NCI-H1105 (cell line): ENCODE measurements at places on chromosomes 13 and 19.

- no peak for DNase-seq
Observed at GRCh38 chr19:47526798-47527197, 11.9 kb upstream of the NAPA start.

DNA sequence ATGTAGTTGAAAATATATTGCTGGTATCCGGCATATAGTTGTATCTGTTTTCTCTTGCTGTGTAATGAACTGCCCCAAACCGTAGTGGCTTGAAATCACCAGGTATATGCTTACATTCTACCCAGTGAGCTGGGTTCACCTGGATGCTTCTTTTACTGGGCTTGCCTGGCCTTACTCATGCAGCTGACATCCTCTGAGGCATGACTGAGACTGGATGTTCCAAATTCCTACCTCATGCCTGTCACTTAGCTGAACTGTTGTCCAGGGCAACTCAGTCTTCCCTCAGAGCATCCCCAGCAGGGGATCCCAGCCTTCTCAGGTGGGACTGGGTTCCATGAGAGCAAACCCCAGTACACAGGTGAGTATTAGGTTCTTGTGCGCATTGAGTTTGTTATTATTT is 66.8 kb downstream of the IFT88 start:
- no peak for DNase-seq

- DNase-seq: no peak
Observed at GRCh38 chr13:75771818-75772217, 135.7 kb downstream of the LMO7 start.

DNA sequence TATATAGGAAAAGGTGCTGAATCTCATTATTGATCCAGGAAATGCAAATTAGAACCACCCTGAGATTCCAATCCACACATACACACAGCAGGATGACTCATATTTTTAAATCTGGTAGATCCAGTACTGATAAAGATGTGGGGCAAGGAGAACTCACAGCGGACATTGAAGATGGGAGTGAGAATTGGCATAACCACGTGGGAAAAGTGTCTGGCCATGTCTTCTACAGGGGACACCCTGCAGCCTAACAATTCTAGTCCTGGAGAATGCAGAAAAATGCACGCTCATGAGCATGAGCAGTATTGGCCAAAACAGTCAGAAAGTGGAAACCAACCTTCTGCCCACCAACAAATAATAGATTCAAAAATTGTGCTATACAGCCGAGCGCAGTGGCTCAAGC is 13.5 kb upstream of the BCL3 start:
- DNase-seq: no peak

DNA sequence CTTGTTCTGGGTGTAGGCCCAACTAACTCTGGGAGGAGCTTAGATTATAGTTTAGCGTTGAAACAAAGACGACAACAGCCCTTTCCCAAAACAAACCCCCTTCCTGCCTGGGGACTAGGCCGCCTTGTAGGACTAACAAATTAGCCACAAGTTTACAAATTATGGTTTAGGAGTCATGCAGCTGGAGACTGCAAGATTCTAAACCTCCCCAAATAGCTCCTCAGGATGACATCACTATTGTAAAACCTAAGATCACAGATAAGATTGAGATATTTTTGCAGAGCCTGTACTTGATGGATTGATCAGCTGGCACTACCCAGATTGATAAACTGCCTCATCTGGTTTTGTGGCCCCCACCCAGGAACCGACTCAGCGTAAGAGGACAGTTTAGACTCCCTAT is 2.3 kb upstream of the SLC25A15 start:
- DNase-seq: no peak

- no peak for DNase-seq
Observed at GRCh38 chr13:77345150-77345780, 18.4 kb upstream of the MYCBP2 start.

- no peak for DNase-seq
Observed at GRCh38 chr19:5086230-5086629, 117.3 kb downstream of the KDM4B start.

GRCh38 chr13:63086286-63086685 is 1670.6 kb upstream of the PCDH20 start:
- DNase-seq: no peak

DNA sequence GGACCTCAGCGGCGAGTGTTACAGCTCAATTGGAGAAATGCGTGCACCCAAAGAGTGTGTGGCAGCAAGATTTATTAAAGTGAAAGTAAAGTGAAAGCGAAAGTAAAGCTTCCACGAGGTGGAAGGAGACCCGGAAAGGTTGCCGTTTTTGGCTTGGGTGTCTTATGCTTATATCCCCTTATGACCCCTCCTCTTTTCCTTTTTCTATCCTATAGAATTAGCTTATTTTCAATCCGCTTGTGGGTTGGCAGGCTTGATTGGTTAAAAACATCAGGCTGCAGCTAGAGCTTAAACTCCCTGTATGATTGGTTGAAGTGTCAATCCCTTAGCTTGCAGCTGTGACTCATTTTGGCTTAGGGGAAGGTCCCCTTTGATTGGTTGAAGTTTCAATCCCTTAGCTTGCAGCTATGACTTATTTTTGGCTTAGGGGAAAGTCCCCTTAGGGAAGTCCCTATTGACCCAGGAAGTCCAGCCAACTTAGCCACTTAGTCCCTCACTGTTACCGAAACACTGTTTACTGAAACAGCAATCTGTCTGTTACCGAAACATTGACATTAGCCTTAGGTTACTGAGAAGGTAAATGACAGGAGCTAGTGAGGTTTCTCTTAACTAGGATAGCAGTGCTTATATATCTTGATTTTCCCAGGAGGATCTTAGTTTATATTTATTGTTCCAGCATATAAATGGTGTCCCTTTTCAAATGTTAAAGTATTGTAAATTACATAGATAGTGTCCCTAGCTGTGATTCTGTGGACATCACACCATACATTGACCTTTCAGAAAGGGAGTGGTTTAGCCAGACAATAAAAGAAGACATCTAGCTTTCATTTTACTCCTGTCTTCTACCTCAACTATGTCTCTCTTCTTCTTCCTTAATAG is 575.8 kb downstream of the DACH1 start:
- DNase-seq: no peak

- DNase-seq: peak; percentile 32
Observed at GRCh38 chr19:47227352-47228167, 3.4 kb downstream of the BBC3 start.

- no peak for DNase-seq
Observed at GRCh38 chr19:23394511-23394910, 760 bp downstream of the ZNF91 start.

- DNase-seq: no peak
Observed at GRCh38 chr19:15220833-15221232, 11.4 kb downstream of the EPHX3 start.

- DNase-seq: no peak
Observed at GRCh38 chr13:76380446-76381065, 505.6 kb downstream of the KCTD12 start.

DNA sequence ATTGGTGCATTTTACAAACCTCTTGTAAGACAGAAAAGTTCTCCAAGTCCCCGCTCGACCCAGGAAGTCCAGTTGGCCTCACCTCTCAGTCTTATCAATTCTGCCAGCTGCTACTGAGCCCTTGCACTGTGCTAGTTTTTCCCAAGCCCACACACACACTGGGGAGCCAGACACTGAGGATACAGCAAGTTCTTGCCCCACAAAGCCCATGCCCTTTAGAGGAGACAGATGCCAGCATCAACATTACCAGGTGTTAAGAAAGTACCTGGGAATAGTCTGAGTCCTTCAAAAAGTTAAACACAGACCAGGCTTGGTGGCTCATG is 175.0 kb downstream of the PTPRS start:
- no peak for DNase-seq

DNA sequence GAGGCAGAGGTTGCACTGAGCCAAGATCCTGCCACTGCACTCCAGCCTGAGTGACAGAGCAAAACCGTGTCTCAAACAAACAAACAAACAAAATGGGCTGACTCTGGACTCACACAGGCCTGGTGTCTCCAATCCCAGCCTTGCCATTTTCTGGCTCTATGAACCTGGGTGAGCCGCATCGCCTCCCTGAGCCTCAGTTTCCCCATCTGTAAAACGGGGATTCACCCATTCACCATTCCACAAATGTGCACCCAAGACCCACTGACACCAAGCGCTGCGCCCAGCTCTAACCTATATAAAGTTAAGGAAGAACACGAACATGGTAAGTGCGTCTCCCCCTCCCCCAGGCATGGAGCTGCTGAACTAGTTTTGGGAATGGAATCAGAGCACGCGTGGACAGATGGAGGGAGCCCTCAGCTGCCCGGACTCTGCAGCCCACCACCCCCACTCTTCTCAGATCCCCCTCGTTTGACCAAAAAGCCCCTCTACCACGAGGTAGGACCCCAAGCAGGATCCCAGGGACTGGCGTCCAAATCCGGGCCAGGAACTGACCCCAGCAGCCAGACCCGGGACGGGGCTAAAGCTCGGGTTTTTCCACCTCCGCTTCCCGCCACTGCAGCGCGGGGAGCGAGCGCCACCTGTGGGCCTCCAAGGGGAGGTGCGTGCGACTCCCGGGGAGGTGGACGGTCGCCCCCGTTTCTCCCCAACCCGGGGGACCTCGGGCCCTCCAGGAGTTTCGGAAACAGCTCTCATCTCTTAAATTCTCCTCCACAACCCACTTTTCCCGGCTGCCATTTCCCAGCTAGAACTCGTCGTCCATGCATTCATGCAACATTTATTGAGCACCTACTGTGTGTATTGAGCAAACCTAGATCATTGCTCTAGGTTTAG is 33.0 kb upstream of the ADGRE5 start:
- peak; percentile 22 for DNase-seq

DNA sequence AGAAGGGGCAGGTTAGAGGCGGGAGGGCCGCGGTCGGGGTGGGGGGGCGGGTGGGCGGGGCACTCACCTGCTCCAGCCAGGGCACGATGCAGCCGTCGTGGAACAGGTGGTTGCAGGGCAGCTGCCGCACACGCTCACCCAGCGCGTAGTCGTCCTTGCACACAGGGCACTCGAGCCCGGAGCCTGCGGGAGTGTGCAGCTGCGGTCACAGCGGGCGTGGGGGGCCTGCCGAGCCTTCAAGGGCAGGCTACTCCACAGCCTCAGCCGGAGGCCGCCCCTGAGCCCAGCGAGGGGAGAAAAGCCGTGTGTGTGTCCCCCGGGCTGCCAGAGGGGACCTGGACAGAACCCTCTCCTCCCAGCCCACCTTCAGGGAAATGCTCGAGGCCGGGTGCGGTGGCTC is 8.6 kb downstream of the FGF22 start:
- no peak for DNase-seq

GRCh38 chr19:13460045-13460444 is 46.2 kb downstream of the CACNA1A start:
- no peak for DNase-seq

GRCh38 chr13:33251131-33251661 is 34.4 kb downstream of the STARD13 start:
- no peak for DNase-seq

- DNase-seq: no peak
Observed at GRCh38 chr13:35549481-35549880, 73.0 kb upstream of the MAB21L1 start.

- no peak for DNase-seq
Observed at GRCh38 chr13:32938907-32939306, 77.3 kb upstream of the KL start.

DNA sequence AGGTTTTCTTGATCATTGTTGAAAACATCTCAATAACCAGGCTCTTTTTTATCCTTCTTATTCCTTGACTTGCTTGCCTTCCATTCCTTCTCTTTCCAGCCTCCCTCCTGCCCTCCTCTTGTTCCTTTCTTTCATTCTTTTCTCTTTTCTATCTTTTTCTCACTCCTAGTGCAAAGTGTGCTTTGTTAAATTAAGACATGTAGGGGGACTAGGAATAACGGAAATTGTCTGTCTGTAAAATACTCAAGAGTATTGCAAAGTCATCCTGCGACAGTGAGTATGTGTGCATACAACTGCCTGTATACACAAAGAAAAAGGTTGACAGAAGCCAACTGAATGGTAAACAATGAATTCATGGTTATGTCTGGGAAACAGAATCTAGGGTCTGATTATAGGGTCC is 70.1 kb downstream of the LRRC63 start:
- DNase-seq: no peak

DNA sequence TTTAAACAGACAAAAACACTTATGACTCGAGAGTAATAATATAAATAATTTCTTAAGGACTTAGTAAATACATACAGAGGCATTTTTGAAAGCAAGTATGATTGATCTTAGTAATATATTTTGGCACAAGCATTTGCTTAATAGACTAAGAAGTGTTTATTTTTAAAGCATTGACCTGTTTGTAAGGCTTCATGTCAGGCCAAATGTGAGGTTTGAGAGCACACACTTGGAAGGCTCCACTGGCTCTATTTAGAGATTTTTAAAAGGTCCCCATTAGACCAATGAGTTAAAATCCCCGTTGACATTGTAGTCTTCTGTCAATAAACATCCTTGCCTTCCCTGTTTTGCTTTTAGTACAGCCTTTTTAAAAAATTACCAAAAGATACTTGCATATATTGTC is 50.4 kb downstream of the ATP8A2 start:
- no peak for DNase-seq

GRCh38 chr19:43476606-43477005 is 11.2 kb upstream of the LYPD3 start:
- no peak for DNase-seq

GRCh38 chr13:99439048-99439447 is 62.2 kb upstream of the TM9SF2 start:
- DNase-seq: no peak

DNA sequence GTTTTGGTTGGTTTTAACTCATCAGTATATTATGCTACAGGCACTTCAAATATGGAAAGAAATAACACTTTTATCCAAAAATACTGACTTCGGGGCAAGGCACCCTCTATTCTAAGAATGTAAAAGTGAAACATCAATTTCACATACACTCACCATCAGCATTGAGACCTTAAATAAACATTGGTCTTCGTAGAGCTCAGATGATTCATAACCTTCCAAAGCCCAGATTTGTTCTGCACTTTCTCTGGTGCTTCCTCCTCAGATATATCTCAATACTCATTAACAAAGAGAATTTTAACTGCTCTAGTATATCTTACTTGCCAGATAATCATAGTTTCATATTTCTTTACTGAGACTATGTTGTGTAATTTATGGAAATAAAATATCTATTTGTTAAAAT is 794.3 kb downstream of the LIG4 start:
- no peak for DNase-seq

GRCh38 chr19:32219881-32220472 is 125.4 kb upstream of the ZNF507 start:
- DNase-seq: no peak

GRCh38 chr19:13929340-13929739 is 8.9 kb downstream of the PODNL1 start:
- no peak for DNase-seq

DNA sequence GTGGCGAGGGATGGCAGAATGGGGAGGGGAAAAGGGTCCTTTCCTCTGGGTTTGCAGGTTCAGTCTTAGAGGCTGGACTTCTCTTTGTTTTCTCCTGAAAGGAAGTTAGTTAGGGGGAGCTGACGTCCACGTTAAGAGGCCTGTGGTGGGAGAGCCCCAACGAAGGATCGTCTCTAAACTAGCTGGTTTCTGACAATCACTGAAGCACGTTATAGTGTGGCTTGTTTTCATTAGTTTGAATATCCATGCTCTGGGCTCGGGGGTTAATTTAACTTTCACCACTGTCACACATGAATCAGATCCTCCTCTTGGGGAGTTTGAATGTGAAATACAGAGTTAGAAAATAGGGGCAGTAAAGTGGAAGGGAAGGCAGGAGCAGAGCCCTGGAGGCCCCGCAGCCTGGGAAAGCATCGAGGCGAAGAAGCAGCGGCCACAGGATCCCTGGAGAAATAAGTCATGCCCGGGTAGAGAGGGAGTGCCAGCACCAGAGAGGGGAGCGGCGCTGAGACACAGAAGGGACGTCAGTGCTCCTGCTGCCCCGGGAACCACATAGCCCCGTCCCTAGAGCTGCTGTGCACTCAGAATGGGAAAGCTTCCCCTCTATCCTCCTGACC is 31.1 kb upstream of the AMER2 start:
- DNase-seq: no peak

GRCh38 chr13:73934215-73934641 is 200.0 kb downstream of the KLF12 start:
- no peak for DNase-seq
